ENCODE measurements at places on chromosomes 3 and 15. TPM values are rescaled to one million over a fixed set of nuclear protein-coding genes. Genes with fewer than 3 reads are reported as not detected.
A peak's percentile ranks its signal among the peaks of the same experiment; 100 is the strongest.

- H3K27me3 ChIP-seq: peaks cover 4% of the 10 kb centered on the region
- no peaks in the 10 kb centered on the region for H3K4me1 ChIP-seq
- H3K27ac ChIP-seq: no peak overlapping the region
- no peak overlapping the region for H3K4me3 ChIP-seq
These were observed 46.0 kb downstream of the ALDH1L1 start for GRCh38 chr3:126134219-126134975.

DNA sequence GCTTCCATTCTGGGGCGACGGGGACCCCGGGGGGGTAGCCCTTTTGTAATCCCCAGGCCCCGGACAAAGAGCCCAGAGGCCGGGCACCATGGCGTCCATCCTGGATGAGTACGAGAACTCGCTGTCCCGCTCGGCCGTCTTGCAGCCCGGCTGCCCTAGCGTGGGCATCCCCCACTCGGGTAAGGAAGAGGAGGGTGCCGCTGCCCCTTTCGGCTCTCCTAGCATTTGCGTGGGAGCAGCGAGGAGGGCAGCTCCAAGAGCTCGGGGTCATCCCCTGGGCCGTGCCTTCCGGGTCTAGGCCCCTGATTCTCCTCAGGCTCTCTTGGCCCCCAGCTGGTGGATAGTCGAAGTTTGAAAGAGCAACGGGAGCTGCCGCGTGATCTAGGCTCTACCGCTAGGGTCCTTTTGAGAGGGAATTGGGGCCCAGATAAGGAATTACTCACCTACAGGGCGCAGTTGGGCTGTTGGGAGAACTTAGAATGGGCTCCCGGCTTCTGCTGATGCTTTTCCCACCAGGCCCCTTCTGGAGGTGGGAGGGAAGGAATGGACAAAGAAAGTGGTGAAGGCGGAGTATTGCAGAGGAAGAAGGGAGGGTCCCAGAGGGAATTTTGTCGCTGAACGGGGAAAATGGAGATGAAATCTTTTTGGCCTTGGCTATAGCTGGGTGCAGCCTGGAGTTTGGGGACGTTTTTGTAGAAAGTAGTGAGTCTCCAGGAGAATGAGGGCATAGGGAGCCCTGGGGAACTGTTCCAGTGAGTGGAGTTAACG lies 615 bp downstream of the VPS18 start:
- H3K36me3 ChIP-seq: peaks cover 5% of the 10 kb centered on the region
- H3K27ac ChIP-seq: peak overlapping the region; percentile 98
- DNase-seq: peak; percentile 53

GRCh38 chr3:58544541-58544940 lies 7.6 kb upstream of the ACOX2 start:
- H3K27ac ChIP-seq: no peak overlapping the region
- H3K4me1 ChIP-seq: no peaks in the 10 kb centered on the region
- no peaks in the 10 kb centered on the region for H3K36me3 ChIP-seq
- no peaks in the 10 kb centered on the region for H3K27me3 ChIP-seq
- DNase-seq: no peak

- H3K4me3 ChIP-seq: no peak overlapping the region
- no peaks in the 10 kb centered on the region for H3K27me3 ChIP-seq
- peak overlapping the region; percentile 72 for H3K27ac ChIP-seq
- no peak for DNase-seq
These were observed 192.4 kb upstream of the IL12A start for GRCh38 chr3:159796226-159796625.

DNA sequence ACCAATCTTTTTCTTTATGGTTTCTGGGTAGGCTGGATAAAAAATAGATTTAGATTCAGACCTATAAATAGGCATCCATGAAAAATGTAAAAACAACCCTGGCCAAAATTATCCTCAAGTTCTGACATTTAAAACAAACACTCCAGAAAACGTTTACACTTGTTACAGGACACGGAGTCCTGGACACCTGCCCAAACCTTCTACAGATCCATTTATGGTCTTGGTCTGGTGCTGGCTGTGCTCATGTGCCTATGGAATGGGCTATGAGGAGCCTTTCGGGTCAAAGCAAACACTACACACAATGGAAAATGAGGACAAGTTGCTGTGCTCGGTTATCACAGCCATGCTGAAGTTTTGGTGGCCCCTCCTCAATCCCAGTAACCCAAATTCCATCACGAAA lies 108.1 kb downstream of the PDZRN3 start:
- no peaks in the 10 kb centered on the region for H3K36me3 ChIP-seq
- H3K4me3 ChIP-seq: no peak overlapping the region
- H3K27me3 ChIP-seq: no peaks in the 10 kb centered on the region
- peak; percentile 70 for DNase-seq
- H3K27ac ChIP-seq: peak overlapping the region; percentile 86

CAV3 gene
- not detected for total RNA-seq

GRCh38 chr3:131729643-131730017 lies 226.9 kb upstream of the MRPL3 start:
- no peak overlapping the region for H3K27ac ChIP-seq
- no peaks in the 10 kb centered on the region for H3K36me3 ChIP-seq
- no peak for DNase-seq
- no peak overlapping the region for H3K4me3 ChIP-seq
- no peaks in the 10 kb centered on the region for H3K4me1 ChIP-seq

DNA sequence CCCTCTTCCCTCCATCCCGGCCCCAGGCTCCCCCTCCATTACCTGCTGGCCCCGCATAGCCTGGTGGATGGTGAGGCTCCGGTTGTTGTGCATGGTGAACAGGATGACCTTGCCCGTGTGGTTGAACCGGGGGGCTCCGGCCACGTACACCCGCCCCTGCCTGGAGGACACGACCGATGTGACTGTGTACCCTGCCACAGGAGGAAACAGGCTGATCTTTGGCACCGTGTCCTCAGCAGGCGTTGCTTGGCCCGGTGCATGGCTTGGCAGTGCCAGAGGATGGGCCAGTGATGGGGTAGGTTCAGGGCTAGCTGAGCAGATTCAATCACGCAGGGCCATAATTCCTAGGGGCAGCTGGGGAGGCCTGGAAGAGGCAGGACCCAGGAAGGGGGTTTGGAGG lies 58.1 kb downstream of the FEM1B start:
- H3K4me3 ChIP-seq: no peak overlapping the region
- no peaks in the 10 kb centered on the region for H3K4me1 ChIP-seq
- no peak for DNase-seq
- H3K36me3 ChIP-seq: no peaks in the 10 kb centered on the region
- H3K27me3 ChIP-seq: no peaks in the 10 kb centered on the region

RLBP1 gene
- not detected for total RNA-seq

- no peak overlapping the region for H3K4me3 ChIP-seq
- no peaks in the 10 kb centered on the region for H3K36me3 ChIP-seq
- no peak overlapping the region for H3K27ac ChIP-seq
- H3K27me3 ChIP-seq: no peaks in the 10 kb centered on the region
These were observed 62.8 kb downstream of the FMN1 start for GRCh38 chr15:33131552-33132232.

PLS1 gene
- 344 TPM for total RNA-seq

GREM1 gene
- total RNA-seq: 42.3 TPM

- DNase-seq: no peak
- no peaks in the 10 kb centered on the region for H3K27me3 ChIP-seq
- H3K4me3 ChIP-seq: no peak overlapping the region
These were observed 77.4 kb upstream of the ANKRD28 start for GRCh38 chr3:15875016-15875689.

DNA sequence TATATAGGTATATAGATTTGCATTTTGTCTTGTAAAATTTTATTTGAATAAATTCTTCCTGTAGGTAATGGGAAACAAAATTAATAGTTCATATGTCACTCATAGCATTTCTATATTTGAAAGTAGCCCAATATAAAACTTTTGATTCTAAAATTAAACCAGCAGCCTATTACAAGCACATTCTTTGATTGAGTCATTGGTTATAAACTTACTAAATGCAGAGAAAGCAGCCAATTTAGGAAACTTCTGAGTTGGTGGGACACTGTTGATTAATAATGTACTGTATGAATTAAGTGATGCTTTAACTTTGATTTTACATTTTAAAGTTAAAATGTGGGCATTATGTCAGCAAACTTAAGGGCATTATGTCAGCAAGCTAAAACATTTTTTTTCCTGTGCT lies 34.5 kb downstream of the NR1D2 start:
- peaks cover 3% of the 10 kb centered on the region for H3K36me3 ChIP-seq
- DNase-seq: no peak
- no peaks in the 10 kb centered on the region for H3K27me3 ChIP-seq

GRCh38 chr15:63466378-63467192 lies 37.8 kb upstream of the USP3 start:
- H3K27me3 ChIP-seq: no peaks in the 10 kb centered on the region
- no peak overlapping the region for H3K4me3 ChIP-seq
- H3K27ac ChIP-seq: no peak overlapping the region

DNA sequence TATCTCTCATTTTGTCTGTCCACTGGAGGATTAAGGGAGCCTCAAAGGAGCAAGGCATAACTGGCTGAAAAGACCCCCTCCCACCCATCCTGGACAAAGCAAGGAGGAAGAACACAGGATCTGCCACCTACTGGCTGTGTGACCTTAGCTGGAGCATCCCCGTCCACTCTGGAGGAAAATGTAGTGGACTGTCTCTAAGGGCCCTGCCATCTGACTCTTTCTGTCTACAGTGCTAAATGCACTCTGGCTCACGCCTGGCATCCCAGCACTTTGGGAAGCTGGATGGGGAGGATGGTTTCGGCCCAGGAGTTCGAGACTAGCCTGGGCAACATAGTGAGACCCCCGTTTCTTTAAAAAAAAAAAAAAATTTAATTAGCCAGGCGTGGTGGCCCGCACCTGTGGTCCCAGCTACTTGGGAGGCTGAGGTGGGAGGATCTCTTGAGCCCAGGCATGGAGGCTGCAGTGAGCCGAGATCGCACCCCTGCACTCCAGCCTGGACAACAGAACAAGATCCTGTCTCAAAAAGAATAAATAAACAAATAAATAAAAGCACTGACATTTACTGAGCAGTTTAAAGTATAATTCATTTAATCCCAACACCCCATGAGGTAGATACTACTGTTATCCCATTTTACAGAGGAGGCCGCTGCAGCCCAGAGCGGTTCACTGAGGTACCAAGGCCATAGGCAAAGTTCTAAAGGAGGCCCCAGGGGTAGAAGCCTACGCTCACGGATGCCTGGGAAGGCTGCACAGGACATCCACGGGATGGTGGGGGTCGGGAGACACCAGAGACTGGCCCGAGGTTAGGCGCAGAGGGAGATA lies 1.1 kb downstream of the TBC1D2B start:
- no peaks in the 10 kb centered on the region for H3K27me3 ChIP-seq
- peak overlapping the region; percentile 95 for H3K27ac ChIP-seq
- peaks cover 47% of the 10 kb centered on the region for H3K4me1 ChIP-seq

GRCh38 chr3:154431043-154431442 lies 1.1 kb upstream of the GPR149 start:
- no peaks in the 10 kb centered on the region for H3K36me3 ChIP-seq
- H3K27me3 ChIP-seq: peaks cover 24% of the 10 kb centered on the region
- no peaks in the 10 kb centered on the region for H3K4me1 ChIP-seq
- no peak for DNase-seq
- H3K4me3 ChIP-seq: no peak overlapping the region
- H3K27ac ChIP-seq: no peak overlapping the region

DNA sequence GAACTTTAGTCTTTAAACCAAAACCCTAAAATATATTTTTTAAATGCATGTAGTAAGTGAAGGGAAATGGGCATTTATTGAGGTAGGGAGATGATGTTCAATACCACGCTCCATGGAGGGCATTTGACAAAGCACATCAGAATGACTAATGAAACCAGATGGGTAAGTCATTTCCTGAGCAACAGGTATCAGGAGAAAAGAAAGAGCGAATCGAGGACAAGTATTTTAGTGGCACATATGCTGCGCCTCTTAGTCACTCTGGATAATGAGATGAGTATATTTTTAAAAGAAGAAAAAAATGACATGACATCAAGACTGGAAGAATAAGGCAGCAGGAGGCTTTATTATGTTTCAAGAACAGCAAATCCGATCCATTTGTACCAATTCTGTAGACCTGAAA lies 129.0 kb upstream of the ARHGEF3 start:
- H3K36me3 ChIP-seq: no peaks in the 10 kb centered on the region
- H3K4me1 ChIP-seq: peaks cover 4% of the 10 kb centered on the region
- no peak overlapping the region for H3K4me3 ChIP-seq
- H3K27me3 ChIP-seq: no peaks in the 10 kb centered on the region

DNA sequence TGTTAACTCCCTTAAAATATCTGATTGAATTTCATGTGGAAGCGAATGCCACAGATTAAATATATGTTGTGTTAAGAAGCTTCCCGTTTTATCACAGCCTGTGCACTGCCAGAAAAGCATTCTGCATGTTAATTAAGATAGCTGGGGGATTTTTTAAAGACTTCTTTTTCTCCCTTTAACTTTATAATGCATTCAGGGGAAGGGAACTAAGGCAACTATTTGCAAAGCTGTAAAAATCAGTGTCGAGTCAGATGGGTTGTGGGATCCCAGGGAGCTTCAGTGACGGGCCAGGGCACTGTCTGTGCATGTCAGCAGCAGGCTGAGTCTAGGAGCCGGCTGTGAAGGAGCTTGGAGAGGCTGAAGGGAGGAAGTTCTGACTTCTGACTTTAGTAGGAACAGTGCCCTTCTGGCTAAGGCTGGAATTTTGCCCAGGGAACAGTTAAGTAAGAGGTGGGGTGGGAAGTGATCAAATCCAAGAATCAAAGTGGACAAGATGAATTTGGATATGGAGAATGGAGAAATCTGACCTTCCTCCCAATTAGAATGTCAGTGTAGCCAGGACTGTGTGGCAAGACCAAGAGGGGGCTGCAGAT lies 77.7 kb downstream of the ABHD5 start:
- peak overlapping the region; percentile 66 for H3K27ac ChIP-seq
- no peak overlapping the region for H3K4me3 ChIP-seq
- H3K4me1 ChIP-seq: peaks cover 18% of the 10 kb centered on the region

SLC9C1 gene
- total RNA-seq: not detected

FSIP1 gene
- total RNA-seq: 8.6 TPM

DNA sequence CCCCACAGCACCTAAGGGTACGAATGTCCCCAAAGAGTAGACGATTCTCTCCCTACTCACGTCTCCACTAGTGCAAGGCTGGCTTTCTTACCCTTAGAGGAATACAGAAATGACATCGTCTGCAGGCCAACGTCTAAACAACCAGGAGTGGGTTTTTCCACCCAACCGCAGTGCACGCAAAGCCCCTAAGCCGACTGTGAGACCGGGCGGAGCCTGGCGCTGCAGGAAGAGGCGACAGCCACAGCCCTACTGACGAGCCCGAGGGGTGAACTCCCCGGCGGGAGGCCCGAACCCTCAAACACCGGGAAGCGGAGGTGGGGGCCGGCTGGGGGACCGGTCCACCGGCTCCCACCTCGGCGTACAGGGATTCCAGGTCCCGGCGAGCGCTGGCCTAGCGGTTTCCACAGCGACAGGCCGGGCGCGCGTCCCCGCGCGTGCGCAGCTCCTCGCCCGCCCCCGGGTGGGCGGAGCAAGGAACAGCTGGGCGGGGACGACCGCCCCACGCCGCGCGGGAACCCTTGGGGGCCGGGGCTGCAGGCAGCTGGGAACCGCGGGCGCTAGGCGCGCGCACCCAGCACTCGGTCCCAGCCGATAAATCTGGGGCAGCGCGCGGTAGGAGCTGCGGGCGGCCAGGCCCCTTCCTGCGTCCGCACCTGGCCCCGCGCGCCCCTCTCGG lies at the start of the genes CEP19 and PIGX:
TSS of gene CEP19 (minus strand) at position 413 of the 676 bp plus-strand sequence. CDS start 3,593 bp downstream, outside the sequence.
TSS of gene PIGX (plus strand) at position 540 of the 676 bp plus-strand sequence.
- H3K4me3 ChIP-seq: peak within 1 kb of the TSS; percentile 69
- H3K4me1 ChIP-seq: peaks cover 17% of the 10 kb centered on the region
- no peaks in the 10 kb centered on the region for H3K27me3 ChIP-seq
- DNase-seq: peak; percentile 87

RBMS3 gene
- total RNA-seq: 18.7 TPM
